Omental fat pad (tissue), 4 donors: ENCODE measurements at places on chromosomes 1 and 21.
A peak's percentile ranks its signal among the peaks of the same experiment; 100 is the strongest.

- no peak for DNase-seq
These were observed 37.0 kb upstream of the KCNA10 start for GRCh38 chr1:110555807-110556470.

DNA sequence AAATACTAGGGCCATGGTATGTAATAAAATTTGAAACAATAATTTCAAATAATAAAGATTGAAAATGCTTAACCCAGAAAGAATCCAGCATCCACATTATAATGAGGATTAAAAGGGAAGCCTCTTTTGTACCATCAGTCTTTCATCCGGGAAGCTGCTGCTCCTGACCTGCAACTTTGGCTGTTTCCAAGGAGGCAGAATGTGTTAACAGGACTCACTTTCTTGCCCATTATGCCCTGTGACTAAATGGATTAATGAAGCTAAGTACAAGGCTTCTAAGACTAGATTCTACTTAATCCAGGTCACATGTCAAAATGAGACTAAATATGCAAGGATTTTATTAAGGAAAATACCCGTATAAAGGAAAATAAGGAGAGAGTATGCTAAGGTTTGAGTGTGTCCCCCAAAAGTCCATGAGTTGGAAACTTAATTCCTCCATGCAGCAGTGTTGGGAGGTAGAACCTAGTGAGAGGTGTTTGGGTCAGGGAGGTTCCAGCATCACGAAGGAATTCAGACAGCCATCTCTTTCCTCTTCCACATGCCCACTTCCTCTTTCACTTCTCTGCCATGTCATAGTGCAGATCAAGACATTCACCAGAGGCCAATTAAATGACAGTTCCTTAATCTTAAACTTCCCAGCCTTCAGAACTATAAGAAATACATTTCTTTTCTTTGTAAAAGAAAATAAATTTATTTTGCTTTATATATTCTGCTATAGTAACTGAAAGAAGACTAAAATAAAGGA lies 27.7 kb downstream of the FMO2 start:
- no peak for DNase-seq

GRCh38 chr1:162632217-162632666 lies at the start of gene DDR2:
DDR2 (plus strand) TSS chr1:162632464; CDS start chr1:162719064, 86,600 bp downstream.
- peak; percentile 51 for DNase-seq

- DNase-seq: no peak
These were observed 13.4 kb upstream of the RNF223 start for GRCh38 chr1:1087351-1088028.

DNA sequence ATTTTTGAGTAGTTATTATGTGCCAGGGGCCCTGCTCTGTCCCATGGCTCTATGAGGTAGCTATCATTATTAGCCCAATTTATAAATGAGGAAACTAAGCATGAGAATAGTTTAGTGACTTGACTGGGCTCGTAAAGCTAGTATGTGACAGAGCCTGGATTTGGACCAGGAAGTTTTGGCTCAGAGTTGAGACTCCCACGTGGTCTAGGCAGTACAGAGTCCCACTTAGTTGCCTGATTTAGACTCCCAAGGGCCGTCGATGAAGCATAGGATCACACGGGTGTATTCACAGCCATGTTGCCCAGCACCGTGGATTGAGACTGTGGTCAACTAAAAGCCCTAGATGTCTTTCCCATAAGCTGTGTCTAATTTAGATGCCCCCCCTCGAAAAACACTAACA lies 81.7 kb downstream of the DDX20 start:
- no peak for DNase-seq

DNA sequence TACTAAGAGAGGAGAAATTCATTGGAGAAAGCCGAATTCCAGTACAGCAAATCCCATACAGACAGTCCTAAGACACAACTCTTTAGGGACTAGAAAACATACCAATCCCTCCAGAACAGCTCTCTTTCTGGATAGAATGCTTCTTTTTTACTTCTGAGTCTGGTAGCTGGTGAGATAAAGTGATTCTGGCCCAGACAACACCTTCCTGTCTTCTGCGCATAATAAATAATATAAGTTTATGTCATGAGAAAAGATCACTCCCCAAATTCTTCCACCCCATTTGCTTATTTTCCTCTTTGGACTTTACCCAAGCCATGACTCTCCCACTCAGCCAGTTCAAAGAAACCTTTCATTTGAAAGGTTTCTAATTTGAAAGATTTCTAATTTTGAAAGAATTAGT lies 98.4 kb downstream of the EDEM3 start:
- DNase-seq: no peak

GRCh38 chr1:7620196-7620595 lies 150.9 kb upstream of the VAMP3 start:
- no peak for DNase-seq

DNA sequence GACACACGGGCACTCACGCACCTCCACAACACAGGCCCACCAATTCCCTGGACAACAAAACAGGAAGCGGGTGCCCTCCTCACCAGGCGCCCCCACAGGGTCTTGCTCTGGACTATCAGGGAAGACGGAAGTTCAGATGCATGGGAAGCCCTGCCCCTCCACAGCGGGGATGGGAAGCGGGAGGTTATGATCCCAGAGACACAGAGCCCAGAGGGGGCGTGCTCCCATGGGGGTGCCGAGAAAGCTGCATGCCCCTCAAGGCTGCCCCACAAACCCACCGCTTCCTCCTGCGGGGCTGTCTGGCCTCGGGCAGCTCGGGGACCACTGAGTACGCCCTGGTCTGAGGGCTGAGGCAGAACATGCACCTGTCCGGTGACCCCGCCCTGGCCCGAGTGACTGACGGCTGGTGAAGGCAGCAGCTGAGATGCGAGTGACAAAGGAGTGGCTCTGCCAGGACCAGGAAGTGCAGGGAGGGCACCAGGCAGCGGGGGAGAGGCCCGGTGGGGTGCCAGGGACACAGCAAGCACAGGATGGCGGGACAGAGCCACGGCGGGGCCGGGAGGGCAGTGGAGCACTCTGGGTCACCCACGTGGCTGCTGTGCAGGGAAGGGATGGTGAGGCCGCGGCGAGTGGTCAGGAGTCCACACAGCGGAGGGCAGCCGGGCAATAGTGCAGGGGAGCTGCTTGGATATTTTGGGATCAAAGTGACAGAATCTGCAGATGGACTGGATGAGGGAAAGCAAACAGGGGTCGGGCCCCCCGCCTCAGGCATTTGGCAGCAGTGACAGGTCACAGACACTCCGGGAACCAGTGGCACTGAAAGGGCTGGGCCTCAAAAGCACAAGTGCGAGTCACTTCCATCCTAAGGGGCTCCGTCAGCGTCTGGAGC lies 18.6 kb downstream of the NADK start:
- DNase-seq: peak; percentile 10

DNA sequence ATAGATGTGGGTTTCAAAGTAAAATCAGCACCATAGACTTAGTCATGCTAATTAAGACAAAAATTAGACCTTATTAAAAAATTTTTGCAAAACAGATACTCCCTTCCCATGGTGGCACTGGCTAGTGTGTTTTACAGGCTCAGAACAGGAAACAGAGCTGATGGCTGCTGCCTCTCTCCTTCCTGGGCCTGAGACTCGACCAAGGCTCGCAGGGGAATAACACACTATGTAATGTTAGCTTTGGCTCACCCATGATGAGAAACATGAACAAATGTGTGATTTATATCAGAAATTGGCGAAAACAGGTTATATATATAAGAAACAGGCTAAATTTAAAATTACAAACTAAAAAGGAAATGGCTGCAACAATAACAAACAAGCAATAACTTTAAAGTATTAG lies 50.7 kb downstream of the ERG start:
- no peak for DNase-seq

- no peak for DNase-seq
These were observed 20.6 kb downstream of the ATP6V1G3 start for GRCh38 chr1:198519639-198520501.

DNA sequence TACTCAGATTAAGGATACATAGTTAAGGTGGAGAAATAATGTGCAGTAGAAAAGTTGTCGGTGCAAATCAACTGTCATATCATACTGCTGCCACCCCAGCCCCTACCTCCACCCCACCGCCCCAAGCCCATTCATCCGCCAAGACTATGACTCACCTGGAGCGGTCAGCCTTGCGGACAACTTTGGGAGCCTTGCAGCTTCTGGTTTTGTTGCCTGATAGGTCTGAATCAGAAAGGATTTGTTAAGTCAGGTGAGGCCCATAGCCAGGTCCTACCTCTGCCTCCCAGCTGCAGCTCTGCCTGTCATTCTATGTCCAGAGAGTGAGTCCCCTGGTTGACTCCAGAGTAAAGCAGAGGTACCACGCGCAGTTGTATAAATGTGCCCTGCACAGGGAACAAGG lies 12.6 kb downstream of the C1orf162 start:
- DNase-seq: no peak

DNA sequence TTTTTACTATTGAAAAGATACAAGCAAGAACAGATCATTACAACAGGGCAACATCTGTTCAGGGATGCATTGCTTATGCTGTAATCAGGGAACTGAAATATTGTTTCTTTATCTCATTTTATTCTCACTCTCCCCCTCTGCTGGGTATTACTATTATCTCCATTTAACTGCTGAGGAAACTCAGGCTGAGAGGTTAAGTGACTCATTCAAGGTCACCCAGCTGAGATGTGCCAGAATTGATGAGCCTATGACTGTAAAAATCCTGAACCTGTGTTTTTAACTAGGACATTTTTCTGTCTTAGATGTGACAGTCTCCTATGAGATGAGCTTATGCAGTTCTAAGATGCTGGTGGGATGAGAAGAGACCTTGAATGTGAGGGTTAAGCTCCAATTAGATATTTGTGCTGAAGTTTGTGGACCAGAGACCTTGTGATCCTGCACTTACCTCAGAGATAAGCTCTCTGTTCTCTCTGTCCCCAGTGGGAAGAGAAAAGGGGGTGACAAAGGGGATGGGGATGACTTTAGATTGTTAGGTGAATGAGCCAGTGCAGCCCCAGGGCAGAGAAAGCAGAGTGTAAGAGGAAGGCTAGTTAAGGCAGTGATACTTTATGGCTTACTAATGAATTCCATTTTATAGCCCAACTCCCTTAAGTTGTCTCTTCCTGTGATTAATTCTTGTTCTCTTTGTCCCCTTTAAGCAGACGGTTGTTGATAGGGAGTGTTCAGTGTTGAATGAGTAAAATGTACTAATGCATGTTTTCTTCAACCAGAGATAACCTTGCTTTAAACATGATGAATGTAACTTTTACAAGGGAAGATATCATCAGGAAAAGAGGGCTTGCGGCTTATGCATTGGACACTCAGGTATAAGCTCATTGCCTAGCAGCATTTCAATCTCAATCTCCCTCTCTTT lies 111.4 kb downstream of the HLX start:
- no peak for DNase-seq

DNA sequence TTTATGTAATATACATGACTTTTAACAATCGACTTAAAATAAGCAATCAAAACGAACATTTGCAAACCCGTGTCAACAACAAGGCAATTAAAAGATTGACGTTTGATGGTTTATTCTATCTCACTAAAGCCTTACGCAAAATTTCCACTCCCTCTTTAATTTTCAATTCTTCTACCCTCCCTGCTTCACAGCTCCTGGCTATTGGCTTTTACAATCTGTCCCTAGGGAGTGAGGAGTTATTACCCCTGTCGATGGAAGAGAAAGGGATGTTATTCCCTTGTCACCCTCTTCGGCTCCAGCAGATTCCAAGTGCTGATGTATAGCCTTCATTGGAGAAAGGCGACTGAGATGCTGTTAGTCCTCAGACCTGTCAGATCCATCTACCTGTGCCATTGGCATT lies 161.3 kb downstream of the ZNF281 start:
- no peak for DNase-seq

GRCh38 chr1:61332196-61332753 lies 249.9 kb downstream of the NFIA start:
- DNase-seq: no peak

- DNase-seq: no peak
These were observed 55.7 kb downstream of the HLCS start for GRCh38 chr21:36910581-36911307.

DNA sequence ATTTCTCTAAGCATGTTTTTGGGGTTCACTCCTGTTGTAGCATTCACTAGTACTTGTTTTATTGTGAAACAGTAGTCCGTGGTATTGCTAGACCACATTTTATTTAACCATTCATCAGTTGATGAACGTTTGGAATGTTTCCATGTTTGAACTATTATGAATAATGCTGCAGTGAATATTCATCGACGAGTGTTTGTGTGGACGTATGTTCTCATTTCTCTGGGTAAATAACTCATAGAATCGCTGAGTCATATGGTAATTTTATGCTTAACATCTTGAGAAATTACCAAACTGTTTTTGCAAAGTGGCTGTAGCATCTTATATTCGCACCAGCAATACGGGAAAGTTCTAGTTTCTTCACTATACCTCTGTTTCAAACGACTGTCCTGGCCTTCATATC lies 28.0 kb upstream of the KAZN start:
- DNase-seq: no peak

DNA sequence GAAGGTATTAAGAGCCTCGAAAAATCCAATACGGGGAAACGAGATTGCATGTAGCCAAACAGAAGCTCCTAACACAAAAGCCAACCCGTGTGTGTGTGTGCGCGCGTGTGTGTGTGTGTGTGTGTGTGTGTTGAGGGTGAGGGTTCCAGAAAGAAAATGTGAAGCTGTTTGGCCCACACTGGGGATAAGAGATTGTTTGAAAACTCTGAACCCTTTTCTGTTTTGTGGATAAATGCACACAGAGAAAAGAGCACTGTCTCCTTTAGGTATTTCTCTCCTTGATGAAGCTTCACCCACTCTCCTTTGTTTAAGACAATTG lies 1.9 kb downstream of the WLS start:
- DNase-seq: no peak

DNA sequence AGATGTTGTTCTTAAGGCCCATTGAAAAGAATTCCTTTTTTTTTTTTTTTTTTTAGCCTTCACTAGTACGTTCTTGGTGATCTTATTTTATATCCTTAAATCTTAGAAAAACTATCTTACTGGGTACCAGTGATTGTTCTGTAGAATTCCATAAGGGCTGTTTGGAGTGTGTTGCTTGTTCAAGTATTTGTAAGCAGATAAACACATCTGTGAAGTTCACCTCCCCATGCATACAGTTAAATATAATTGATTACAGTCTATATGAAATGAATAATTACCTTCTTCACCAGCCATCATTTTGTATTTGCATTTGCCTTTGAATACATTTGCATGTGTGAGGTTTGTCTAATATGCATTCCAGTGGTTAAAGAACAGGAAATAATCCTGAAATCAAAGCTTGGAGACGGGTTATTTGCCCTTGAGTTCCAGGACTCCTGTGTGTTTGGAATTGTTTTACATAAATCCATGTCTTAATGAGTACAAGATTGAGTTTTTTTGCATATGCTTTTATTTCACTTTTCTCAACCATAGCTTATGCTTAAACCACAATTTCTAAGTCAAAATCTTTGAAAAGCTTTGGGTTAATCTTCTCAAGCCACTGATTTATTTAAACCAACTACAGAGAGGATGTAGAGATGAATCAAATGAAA lies 73.1 kb downstream of the VPS13D start:
- DNase-seq: no peak
